D341Med (cell line): ENCODE measurements at places on chromosomes 2 and 18.

GRCh38 chr2:45808294-45808800 lies 156.9 kb downstream of the PRKCE start:
- DNase-seq: no peak

- no peak for DNase-seq
Measured at GRCh38 chr2:72938455-72938854, 21.1 kb downstream of the EMX1 start.

DNA sequence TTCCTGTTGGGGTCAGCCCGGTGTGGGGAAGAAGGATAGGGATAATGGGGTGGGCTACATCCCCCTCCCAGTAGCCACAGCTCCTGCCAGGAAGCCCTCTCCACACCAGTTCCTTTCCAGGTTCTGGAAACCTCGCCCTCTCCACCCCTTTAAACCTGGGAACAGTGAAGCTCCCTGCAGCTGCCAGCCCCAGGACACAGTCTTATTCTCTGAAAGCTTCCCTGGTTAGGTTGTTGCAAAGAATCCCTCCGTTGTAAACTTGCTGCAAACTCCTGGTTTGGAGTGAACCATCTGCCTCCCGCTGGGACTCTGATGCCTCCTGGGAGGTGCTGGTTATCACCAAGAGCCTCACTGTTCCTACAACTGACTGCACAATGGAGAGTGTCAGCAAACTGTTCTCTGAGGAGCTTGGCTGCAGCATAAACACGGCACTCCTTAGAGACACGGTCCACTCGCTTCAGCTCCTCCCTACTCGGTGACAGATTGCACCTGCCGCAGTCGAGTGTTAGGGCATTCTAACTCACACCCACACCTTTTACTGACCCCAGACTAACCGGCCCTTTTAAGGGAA lies 261.8 kb upstream of the RAB6C start:
- DNase-seq: no peak

DNA sequence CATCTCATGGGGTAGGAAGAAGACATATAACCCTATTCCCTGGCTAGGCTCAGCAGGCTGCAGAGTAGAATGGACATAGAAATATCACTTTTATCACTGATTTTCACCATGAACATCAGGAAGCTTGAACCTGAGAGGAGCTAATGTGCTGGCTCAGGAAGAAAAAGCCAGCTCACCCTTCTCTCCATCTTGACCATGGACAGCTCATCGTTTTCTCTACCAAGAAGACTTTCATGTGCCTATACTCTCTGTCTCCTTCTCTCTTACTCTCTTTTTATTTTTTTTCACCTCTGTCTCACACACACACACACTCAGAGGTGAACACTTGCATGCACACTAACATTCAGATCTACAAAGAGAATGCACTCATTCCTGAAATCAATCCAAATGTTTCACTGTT lies 372.8 kb upstream of the CNTNAP5 start:
- no peak for DNase-seq

GRCh38 chr2:4900861-4901770 lies 791.1 kb upstream of the SOX11 start:
- no peak for DNase-seq

DNA sequence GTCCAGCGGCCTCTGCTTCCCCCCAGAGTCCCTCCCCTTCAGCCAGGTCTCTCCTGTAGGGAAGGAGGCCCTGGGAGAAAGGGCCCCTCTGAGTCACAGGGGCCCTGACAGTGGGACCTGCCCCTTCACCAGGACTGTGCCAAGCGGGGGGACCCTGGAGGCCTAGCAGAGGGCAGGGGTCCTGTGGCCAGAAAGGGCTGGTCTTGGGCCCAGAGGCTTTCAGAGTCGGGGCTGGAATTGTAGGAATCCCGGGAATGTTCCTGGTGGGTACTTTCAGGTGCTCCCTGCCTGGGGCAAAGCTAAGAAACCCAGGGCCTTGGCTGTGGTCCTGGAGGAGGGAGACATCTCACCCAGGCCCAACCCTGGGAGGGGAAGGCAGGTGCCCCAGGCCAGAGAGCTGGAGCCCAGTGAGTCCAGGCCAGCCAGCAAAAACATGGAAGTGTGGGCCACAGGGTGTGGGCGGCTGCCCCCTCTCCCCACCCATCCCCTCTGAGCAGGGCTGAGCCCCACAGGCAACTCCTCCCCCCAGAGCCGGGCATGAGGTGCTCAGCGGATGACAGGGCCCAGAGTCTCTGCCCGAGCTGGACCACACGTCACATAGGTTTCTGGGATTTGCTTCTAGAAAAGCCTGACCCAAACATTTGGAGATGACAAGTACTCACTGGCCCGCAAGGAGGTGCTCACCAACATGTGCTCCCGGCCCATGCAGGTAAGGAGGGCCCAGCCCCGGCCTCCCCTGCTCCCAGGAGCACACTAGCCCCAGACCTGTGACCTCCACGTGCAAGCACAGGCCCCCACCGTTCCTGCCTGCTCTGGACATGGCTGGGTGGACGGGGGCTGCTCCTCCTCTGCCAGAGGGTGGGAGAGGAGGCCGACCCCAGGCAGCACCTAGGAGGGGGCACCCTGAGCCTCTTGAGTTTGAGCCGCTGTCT lies 48.2 kb upstream of the ALPP start:
- no peak for DNase-seq
